ENCODE measurements at places on chromosomes 4 and X.
A peak's percentile ranks its signal among the peaks of the same experiment; 100 is the strongest.

GRCh38 chr4:108398316-108398715 lies 222.1 kb upstream of the RPL34 start:
- no peak for DNase-seq

GRCh38 chrX:149221230-149221629 lies 283.9 kb downstream of the IDS start:
- no peak for DNase-seq

DNA sequence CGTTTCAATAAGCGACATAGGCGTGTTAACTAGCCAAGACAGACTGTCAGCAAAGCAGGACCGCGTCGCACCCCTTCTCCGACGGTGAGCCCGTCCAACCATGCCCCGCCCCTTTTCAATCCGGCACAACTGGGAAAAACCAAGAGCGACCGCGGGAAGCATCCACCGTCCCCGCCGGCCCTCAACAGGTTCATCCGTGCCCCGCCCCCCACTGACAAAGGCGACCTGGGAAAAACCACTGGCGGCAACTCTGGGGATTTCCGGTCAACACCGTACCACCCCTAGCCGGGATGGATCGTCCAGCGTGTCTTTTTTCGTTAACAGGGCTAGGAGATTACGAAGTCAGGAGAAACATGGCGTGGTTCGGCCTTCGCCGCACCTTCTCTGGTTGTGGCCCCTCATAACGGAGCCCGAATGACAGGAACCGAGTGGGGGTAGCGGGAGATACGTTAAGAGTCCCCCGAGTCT lies 377 bp downstream of the TIMM17B start:
- peak; percentile 71 for DNase-seq

- no peak for DNase-seq
These were observed 559 bp upstream of the FAM47E start for GRCh38 chr4:76250962-76251361.

DNA sequence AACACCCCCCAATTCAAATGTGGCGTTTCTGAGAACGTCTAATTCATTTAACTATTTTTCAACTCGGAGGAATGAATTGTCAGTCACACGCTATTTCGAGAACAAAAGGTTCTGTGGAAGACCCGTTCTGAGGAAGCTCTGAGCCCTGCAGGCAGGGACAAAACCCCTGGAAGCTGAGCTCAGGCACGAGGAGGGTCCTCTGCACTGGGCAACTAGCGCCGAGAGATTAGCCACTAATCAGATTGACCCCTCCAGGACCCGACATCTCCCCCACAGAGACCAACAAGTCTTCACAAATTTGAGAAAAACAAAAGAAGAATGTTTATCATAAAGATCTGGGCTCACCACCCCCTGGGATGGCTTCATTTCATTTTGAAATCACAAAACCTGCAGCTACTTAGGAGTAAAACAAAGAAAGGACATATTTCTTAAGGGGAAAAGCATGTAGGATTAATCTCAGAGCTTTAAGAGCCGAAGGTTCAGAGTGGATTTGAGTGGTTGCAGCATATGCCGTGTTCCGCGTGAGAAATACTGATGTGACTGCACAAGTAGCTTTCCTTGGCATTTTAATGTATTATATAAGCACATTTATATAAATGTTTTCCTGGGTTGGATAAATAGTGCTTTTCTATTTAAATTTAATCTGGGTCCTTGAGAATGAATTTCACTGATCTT lies 41.8 kb downstream of the ADRA2C start:
- DNase-seq = no peak

- no peak for DNase-seq
These were observed 8.3 kb downstream of the SEC24B start for GRCh38 chr4:109441862-109442458.

- DNase-seq = peak; percentile 83
These were observed at the start of gene CNOT6L for GRCh38 chr4:77818602-77819403. CNOT6L (minus strand) TSS chr4:77819368; CDS start chr4:77819308, 60 bp downstream.

- no peak for DNase-seq
These were observed 26.0 kb downstream of the SH3TC1 start for GRCh38 chr4:8224975-8225625.

DNA sequence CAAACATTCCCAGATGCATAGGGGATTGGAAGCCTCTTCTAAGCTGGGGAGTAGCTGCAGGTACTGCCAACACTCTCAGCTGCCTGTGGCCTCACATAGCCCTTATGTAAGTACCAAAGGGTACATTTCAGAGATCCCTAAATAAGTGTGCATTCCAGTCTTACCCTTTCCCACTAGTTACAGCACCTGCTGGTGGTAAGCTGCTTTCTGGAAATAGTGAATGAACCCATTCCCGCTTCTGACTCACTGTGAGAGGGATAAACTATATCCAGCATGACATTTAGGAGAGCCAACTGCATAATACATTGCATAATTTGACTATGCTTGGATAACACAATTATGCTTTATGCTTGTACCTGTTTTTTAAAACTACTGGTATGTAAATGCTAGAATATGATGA lies 149.0 kb downstream of the FAM13A start:
- no peak for DNase-seq

DNA sequence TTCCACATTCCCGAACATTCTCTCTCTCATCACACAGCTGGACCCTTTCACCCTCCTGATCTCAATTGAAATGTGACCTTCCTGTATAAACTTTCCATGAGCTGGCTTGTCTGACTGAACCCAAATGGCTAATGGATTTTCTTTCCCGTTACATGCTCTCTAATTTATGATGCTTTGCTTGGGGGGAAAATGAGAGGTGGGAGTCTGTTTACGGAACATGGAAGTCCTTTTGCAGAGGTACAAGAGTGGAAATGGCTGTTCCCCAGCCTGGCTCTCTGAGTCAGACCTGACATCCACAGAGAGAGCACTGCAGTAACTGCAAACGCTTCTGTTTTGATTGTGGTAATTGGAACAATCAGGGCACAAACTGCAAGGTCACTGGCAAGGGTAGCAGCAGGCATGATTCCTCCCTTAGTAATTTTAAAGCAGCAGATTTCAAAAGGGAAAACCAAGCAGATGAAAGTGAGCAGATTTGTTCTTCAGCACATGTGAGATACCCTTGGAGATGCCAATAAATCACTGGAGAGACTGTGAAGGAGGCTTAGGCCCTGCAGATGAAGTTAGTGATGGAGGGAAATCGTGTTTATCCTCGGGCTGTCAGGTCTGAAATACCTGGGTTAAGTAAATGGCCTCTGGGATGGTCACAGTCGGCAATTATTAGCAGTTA lies 83.9 kb downstream of the SNCA start:
- DNase-seq = no peak

- no peak for DNase-seq
These were observed 4.4 kb upstream of the KCND1 start for GRCh38 chrX:48976086-48976485.

DNA sequence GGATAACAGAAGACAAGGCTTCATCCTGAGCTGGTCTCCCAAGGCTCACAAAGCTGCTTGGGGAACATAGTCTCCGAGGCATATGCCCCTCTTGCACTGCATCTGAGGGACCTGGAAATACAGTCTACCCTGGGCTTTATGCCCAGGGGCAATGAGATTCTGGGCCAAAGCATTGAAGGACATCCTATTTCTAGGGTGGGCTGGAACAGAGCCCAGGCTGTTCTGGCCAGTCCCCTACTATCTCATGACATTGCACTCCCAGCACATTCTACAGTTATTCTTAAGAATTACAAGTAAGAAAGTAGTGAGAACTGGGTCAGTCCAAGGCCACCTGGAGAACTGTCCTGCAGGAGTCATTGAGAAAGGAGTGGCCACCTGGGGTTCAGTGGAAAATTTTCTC lies 107.6 kb downstream of the USP46 start:
- DNase-seq = no peak

- no peak for DNase-seq
These were observed 131.9 kb upstream of the RADX start for GRCh38 chrX:106479920-106480319.

DNA sequence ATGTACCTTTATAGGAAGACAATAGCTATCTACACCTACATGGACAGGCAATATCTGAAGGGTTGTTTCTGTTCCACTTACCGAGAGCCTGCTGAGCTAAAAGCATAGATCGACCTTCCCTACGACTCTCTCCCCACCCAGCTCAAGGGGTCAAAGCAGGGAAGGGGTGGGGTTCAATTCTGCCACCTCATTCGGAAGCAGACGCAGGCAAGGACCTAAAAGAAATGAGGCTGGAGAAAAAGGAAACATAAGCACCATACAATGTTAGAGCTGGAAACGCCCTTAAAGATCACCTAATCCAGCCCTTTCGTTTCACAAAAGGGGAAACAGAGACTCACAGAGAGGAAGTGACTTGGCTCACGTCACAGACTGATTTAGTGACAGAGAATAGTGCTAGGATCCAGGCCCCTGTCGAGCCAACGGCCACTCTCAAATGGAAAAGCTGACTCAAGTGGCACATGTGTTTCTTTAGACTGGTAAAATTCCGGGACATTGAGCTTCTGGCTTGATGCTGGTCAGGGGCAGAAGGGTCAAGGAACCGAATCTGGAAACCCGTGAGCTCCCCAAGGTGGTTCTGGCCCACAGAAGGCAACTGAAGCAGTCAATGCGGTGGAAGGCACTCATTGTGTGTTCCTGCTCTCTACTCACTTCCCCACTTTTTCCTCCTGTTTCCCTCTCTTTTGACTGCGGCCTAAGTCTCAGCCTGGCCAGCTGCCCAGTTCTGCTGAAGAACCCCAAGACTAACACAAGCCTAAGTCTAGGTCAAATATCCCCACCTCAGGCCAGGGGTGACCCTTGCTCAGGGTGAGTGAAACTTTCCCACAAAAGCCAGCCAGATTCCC lies 7.5 kb downstream of the SEPTIN6 start:
- DNase-seq = peak; percentile 72

DNA sequence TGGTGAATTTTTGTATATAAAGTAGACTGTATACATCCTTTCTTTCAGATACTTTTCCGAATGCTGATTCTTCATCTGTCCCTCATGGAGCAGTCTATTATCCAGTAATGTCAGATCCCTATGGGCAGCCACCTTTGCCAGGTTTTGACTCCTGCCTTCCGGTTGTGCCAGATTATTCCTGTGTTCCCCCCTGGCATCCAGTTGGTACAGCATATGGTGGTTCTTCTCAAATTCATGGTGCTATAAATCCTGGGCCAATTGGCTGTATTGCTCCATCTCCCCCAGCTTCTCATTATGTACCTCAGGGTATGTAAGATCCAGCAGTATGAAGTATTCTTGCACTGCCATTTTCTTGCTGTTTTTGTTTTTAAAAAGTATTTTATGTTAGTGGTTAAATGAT lies 78.7 kb downstream of the ALG13 start:
- no peak for DNase-seq

DNA sequence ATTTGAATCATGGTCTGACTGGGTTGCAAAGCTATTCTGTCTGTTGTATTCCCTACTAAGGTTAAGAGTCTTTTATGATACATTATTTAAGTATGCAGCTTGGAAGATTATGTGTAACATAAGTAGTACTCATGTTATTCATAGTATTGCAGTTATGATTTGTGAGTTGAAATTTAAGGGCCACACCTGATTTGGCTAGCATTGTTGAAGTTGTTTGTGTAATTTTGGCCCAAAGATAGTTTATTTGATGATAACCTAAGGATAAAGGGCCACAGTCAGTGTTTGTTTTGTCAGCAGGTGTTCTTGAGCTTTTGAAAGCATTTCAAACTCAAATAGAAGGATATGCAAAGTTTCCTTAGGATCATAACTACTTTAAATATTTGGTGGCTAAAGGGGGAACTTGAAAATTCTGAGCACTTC lies 38.9 kb downstream of the NUDT9 start:
- DNase-seq = no peak

- no peak for DNase-seq
These were observed 51.6 kb downstream of the MAML3 start for GRCh38 chr4:140102421-140102820.

- no peak for DNase-seq
These were observed 49.3 kb upstream of the PHF8 start for GRCh38 chrX:54093571-54093970.

- no peak for DNase-seq
These were observed 1453.4 kb downstream of the STIM2 start for GRCh38 chr4:28313729-28314713.

DNA sequence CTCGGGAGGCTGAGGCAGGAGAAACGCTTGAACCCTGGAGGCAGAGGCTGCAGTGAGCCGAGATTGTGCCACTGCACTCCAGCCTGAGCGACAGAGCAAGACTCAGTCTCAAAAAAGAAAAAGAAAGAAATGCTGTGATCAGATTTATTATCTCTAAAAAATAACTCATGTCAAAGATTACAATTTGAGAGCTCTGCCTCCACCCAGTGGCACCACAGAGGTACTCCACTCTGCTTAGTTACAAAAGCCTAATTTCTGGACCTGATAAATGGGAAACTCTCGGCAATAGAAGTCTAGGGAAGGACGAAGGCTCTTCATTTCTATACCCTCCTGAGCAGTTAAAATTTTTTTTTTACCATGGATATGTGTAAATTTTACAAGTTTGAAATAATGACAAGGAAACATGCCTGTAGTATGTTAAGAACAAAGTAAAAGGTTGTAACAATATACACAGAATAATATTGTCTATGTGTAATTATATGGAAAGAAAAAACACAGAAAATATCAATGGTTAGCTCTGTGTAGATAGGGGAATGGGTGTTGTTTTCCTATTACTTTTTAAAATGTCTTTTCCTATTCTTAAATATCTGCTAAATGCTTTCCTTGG lies 149.8 kb downstream of the STIM2 start:
- no peak for DNase-seq

DNA sequence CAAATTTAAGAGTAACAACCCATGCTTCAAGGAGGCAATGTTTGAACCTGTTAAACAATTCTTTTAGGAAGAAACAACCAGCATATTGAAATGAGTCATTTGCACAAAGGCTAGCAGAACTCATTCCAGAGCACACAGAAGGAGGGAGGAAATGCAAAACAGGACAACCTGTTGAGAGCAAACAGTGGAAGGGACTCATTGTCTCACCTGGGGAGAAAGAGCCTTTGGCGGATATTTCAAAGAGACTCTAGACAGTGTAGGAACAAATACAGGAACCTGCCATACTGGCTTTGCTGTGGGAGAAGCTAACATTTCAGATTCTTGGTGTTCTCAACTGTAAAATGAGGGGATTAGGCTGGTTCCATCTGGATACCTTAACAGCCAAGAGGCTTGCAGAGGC lies 14.8 kb upstream of the RASGEF1B start:
- DNase-seq = no peak

- no peak for DNase-seq
These were observed 30.5 kb downstream of the NELFA start for GRCh38 chr4:1978226-1978625.

DNA sequence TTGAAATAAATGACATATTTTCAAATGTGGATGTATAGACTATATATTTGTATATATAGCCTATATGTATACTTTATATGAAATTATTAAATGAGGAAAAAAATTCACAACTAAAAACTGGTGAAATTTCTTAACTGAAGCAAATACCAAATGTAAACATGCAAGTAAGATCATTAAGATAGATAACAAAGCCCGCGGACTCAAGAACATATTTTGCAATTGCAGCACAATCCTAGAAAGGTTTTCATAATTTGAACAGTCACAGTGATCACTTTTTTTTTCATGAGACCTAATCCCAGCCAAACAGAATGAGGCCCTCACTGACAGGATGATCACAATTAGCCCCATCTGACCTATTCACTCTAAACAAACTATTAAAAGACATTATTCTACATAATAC lies 123.2 kb downstream of the SPOCK3 start:
- DNase-seq = no peak

- DNase-seq = no peak
These were observed 76.2 kb upstream of the CD99 start for GRCh38 chrX:2614911-2615310.

All from GM06990 (cell line).